ENCODE measurements at places on chromosomes 11 and 22.

GRCh38 chr22:30572840-30573593 is 1.4 kb downstream of the GAL3ST1 start:
- no peak for DNase-seq

DNA sequence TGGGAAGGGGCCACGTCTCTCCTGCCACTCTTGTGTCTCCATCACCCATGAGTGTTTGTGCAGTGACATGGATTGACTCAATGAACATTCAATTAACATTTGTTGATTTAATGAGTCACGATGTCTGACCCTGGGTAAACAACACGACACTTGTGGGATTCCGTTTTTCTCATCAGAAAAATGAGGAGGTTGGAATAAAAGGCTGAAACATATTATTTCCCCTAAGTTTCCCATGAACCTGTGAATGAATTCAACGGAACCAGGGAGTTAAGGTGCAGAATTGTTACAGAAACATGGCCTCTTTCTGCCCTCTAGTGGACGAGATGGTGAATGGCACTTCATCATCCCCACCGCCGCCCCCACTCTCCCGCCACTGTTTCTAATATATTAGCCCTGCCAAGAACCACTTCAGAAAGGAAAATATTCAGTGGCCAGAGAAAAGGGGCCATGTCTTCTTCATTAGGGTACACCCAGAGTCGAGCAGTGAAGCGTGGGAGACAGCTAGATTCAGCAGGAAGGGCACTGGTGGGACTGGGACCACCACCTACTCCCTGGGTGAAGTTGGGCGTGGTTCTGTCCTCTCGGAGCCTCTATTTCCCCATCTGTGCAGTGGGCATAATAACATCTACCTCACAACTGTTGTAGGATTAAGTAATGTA is 46.3 kb upstream of the SYT13 start:
- DNase-seq, result peak; percentile 55

- no peak for DNase-seq
Measured at GRCh38 chr11:75163921-75164849, 13.3 kb downstream of the SLCO2B1 start.

DNA sequence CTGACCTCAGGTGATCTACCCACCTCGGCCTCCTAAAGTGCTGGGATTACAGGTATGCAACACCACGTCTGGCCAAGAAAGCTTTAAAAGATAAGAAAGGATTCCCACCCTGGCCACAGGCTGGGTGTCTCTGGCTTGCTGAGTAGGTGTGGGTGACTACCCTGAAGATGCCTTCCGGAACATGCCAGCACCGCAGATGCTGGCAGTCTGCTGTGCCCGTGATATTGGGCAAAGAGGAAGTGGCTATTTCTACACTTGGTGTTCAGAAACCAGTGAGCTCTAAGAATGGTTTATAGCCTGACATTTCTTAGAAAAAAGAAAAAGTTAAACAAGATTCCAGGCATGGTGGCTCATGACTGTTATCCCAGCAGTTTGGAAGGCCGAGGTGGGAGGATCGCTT is 6.1 kb downstream of the MRPL11 start:
- DNase-seq, result no peak

- DNase-seq, result no peak
Measured at GRCh38 chr22:49183826-49184216, 643.9 kb downstream of the BRD1 start.

DNA sequence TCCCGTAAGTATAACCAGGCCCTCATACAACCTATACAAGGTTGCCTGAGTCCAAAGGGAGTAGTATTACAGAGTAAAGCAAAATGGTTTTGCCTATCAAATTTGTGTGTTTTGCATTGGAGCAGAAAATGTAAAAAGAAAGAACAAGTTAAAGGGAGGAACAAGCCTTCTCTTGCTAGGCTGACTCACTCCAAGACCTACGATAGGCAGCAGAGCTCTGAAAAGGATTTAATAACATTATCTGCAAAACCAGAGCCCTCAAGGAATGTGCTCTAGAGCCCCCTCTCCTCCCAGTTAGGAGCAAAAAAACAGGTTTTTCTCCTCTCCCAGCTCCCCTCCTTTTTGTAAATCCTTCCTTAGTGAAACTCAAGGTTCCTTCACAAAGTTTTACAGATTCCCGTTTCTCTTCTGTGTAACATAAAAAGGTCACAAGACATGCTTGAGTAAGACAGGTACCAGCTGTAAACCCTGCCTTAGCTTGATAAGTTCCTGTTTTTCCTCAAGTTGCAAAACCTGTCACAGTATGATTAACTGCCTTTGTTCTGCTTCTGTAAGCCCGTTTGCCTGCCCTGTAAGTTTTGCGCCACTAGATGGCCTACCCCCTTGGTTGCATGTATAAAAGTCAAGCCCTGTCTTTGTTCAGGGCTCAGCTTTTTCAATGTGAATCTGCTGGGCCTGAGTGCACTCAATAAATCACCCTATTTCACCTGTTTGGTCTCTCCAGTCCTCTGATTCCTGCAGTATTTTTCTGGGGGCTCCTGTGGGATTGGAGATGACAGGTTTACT is 498.2 kb downstream of the KCNA4 start:
- DNase-seq, result no peak

GRCh38 chr11:130813196-130813595 is 103.1 kb downstream of the SNX19 start:
- DNase-seq, result no peak

DNA sequence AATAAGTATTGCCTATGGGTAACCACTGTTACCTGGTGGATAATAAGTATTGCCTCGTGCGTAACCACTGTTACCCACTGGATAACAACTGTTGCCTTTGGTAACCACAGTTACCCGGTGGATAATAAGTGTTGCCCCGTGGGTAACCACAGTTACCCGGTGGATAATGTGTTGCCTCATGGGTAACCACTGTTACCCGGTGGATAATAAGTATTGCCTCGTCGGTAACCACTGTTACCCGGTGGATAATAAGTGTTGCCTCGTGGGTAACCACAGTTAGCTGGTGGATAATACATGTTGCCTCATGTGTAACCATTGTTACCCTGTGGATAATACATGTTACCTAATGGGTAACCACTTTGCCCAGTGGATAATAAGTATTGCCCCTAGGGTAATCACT is 9.8 kb upstream of the NXPE4 start:
- no peak for DNase-seq

DNA sequence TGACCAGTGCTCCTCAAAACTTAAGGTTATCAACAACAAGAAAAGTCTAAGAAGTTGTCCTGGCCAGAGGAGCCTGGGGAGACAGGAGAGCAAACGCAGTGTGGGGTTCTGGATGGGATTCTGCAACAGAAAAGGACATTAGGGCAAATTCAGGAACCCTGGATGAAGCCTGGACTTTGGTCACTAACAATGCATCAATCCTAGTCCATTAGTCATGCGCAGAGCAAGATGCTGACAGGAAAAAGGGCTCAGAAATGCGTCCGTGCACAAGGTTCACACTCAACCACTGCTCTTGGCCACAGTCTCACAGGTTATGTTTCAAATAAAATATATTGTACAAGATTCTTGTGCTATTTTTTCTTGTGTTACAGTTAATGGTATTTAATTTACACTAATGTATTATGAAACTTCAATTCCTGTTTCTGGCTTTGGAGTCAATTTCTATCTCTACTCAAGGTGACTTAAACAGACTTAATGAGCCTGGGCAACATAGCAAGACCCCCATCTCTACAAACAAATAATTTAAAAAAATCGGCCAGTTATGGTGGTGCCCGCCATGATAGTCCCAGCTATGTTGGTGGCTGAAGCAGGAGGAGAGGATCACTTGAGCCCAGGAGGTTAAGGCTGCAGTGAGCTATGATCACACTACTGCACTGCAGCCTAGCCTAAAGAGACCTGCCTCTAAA is 13.6 kb downstream of the GNB1L start:
- no peak for DNase-seq

- DNase-seq, result peak; percentile 66
Measured at GRCh38 chr11:129375751-129376657, at the start of gene BARX2. Gene BARX2 (plus strand): TSS chr11:129375848. CDS start chr11:129376036, 188 bp downstream.

- peak; percentile 68 for DNase-seq
Measured at GRCh38 chr11:70525006-70525405, 126.7 kb downstream of the CTTN start.

- DNase-seq, result no peak
Measured at GRCh38 chr11:44589301-44589700, 23.8 kb downstream of the CD82 start.

- DNase-seq, result no peak
Measured at GRCh38 chr11:35338921-35339320, 80.4 kb downstream of the SLC1A2 start.

- DNase-seq, result no peak
Measured at GRCh38 chr11:96185220-96185768, 157.7 kb downstream of the MAML2 start.

DNA sequence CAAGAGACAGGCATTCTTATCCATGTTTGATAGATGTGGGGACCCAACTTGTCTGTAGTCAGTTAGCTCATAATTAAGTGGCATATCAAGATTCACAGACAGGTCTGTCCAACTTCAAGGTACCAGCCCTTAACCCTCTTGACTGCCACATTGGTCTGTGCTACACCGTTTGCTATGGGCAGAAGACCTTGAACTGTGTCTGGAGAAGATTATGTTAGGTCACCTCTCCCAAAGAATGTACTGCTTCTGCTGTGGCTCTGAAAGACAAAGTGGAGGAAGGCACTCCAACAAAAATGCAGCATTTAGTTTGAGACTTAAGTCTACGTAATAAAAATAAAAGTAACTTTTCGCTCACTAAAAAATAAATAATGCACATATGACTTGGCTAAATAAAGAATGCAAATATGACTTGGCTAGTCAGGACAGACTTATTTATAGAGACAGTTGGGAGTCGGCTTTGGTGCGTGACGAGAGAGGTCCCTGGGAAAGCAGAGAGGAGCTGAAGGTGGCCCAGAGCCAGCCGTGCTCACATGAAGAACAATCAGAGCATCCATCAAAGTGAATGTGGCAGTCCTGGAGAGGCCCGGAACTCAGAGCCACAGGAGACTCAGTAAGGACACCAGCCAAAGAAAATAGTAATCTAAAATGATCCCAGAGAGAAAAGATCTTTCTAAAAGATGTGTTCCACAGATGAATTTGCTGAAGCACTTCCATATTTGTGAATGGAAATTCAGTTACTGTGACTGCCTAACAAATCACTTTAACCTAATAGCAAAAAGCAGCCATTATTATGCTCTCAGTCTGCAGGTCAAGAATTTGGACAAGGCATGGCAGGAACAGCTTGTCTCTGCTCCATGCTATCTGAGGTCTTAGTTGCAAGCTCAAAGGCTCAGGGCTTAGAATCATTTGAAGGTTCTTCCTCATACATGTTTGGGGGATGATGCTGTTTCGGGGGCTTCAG is 35.0 kb downstream of the CWC15 start:
- DNase-seq, result peak; percentile 93

- DNase-seq, result no peak
Measured at GRCh38 chr11:66115638-66116301, 45.7 kb downstream of the PACS1 start.

- no peak for DNase-seq
Measured at GRCh38 chr22:23240639-23241389, 60.5 kb downstream of the BCR start.

DNA sequence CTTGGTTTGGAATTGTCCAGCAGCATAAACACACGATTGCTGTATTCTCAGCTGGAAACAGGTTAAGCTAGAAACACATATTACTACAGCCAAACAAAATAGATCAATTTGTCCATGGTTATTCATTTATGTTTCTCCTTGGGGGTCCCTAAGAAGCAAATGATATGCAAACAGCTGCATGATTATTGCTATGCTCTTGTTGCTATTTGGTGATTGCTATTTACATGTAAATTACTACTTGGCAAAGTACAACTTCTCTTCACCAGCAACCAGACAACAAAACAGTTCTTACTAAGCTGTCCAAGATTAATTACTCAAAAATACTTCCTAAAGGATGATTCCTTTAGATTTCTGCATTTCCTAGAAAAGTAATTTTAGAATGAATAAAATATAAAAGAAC is 567.9 kb upstream of the ARHGAP42 start:
- no peak for DNase-seq

DNA sequence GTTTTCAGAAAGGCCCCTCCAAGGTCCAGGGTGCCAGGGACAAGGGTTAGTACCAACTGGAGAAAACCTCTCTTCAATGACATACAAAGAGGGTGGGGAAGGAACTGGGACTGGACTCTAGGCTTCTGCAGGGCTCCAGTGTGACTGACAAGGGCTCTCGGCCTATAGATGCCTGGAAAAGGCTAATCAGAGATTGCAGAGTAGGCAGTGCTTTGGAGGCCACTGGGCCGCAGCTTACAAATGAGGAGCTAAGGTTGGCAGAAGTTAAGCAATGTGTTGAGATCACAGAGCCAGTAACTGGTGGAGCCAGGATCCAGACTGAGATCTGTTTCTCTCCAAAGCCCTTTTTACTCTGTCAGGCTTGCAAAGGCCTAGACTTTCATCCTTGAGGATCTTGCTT is 7.4 kb upstream of the DGKZ start:
- DNase-seq, result no peak

DNA sequence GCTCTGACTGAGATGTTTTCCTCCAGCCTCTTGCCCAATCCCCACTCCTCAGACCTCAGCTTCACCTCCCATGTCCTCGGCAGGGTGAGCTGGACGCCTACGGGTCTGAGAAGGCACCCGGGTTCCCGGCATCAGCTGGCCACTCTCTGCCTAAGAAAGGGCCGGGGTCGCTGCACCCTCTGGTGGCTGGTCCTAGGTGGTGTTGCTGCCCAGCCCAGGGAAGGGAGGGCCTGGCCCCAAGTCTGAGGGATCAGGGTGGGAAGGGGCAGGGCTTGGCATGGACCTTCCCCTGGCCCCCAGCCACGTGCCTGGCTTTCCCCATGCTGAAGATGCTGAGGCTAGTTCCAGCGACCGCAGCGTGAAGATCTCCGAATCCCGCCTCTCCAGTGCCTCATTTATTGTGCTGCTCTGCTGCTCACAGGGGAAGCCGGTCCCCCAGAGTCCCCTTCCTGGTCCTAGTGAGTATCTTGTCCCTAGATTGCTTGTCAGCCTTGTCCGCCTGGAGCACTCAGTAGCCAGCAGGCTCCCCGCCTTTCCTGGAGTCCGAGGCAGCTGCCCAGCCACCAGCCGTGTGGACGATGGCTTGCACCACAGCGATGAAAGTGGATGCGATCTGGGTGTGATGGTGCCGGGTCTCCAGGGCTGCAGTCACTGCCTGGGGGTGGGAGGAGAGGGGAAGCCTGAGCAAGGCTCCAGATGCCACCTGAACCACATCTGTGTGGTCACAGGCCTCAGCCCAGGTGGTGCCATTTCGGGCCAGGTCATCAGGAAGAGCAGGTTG is 2.9 kb upstream of the GGT5 start:
- DNase-seq, result peak; percentile 40

- no peak for DNase-seq
Measured at GRCh38 chr11:109859045-109859724, 234.0 kb upstream of the ZC3H12C start.

All from NCI-H345 (cell line).